ENCODE measurements at places on chromosomes 2 and 18. TPM values are rescaled to one million over a fixed set of nuclear protein-coding genes. Genes with fewer than 3 reads are reported as not detected.
A peak's percentile ranks its signal among the peaks of the same experiment; 100 is the strongest.

DNA sequence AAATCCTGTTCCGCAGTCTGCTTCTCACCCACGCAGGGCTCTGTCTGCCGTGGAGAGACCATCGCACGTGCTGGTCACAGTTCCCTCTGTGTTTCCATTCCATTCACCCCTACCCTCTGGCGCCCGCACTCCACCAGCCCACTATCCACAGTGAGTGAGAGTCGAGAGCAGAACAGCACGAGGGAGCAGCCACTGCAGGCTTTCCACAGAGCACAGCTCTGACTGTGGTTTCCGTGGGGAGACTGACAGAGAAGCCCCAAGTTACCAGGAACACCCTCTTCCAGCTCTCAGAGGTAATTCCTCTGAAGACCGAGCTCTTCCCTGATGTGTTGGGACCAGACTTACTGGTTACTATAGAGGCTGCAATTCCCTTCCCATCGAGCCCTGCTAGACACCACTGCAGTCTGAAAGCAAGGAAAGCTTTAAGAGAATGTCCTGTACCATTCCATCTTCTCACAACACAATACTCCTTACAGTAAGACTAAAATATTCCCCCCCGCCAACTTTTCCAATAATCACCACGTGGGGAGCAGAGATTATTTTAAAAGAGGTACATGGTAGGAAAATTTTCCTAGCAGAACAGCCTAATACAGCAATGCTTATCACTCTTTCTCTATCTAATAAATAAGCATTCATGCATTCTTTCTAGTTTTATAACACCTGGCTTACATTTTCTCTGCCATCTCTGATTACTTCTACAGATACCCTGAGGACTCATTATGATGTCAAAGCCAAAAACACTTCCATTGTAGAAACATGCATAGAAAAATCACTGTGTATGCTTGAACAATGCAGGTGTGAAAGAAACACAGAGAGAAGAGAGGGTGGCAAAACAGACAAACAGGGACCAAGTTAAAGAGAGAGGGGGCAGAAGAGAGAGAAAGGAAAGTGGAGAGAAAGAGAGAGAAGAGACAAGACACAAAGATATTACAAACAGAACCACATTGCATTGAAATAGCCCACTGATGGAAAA is 4.7 kb downstream of the MYT1L start:
- no peaks in the 10 kb centered on the region for H3K27me3 ChIP-seq
- no peak overlapping the region for H3K27ac ChIP-seq
- no peaks in the 10 kb centered on the region for H3K36me3 ChIP-seq
- no peak for DNase-seq

DNA sequence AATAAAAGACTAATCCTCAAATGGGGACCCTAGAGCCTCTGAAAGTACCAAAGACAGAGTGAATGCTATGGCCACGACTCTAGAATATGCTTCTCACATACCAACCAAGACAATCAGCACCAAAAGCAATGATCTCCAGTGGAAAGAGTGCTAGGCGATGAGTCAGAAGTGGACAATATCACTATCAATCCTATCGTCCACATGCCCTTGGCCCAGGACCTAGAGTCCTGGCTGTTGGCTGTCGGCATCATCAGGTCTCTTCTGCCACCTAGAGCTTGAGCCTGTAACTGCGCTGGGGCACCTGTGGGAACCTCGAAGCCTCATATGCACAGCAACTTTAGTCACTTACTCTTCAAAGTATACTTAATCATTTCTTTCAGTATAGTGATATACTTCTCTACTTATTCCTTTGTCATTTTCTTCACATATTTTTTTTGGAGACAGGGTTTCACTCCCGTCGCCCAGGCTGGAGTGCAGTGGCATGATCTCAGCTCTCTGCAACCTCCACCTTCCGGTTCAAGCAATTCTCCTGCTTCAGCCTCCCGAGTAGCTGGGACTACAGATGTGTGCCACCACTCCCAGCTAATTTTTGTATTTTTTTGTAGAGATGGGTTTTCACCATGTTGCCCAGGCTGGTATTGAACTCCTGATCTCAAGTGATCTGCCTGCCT is 29.7 kb downstream of the NOL10 start:
- H3K4me1 ChIP-seq, result peaks cover 8% of the 10 kb centered on the region
- peaks cover 12% of the 10 kb centered on the region for H3K36me3 ChIP-seq
- H3K4me3 ChIP-seq, result no peak overlapping the region
- no peak overlapping the region for H3K27ac ChIP-seq
- H3K27me3 ChIP-seq, result no peaks in the 10 kb centered on the region
- peak; percentile 64 for DNase-seq

GRCh38 chr2:46058140-46058539 is 239.1 kb upstream of the EPAS1 start:
- H3K4me1 ChIP-seq, result no peaks in the 10 kb centered on the region
- no peak overlapping the region for H3K4me3 ChIP-seq
- no peaks in the 10 kb centered on the region for H3K36me3 ChIP-seq
- no peak overlapping the region for H3K27ac ChIP-seq
- no peak for DNase-seq

DNA sequence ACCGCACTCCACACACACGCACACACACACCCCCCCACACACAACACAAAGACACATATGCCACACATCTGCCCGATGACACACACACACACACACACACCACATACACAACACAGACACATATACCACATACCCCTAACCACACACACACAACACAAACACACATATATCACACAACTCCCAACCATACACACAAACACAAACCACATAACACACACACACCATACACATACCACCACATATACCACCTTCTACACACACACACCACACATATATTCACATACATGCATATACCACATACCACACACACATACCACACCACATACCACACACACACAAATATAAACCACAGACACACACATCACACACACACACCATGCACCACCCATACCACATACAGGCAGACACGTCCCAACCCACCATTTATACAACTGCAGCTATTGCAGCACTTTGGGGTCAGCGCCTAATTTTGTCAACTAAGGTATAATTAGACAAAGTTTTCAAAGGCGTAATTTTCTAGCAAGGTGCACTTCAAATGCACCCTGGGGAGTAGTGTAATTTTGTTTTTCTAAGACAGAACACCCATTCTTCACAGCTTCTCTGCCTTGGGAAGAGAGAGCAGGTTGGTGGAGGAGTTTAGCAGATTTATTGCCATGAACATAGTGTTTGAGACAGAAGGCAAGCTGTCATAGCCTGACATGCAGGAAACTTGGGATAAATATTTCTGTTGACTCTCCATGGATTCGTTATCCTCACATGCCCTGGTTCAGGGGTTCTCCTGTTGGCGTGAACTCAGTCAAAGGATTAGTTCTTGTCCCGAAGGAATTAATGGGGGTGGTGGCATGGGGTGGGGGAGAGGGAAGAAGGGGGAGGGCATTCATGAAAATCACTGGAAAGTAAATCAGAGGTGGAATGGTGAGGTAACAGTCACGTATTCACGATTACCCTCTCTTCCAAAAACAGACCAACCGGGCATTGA is 416.1 kb downstream of the LPIN1 start:
- H3K27ac ChIP-seq, result no peak overlapping the region
- no peak overlapping the region for H3K4me3 ChIP-seq
- H3K27me3 ChIP-seq, result peaks cover 33% of the 10 kb centered on the region
- H3K4me1 ChIP-seq, result no peaks in the 10 kb centered on the region

DNA sequence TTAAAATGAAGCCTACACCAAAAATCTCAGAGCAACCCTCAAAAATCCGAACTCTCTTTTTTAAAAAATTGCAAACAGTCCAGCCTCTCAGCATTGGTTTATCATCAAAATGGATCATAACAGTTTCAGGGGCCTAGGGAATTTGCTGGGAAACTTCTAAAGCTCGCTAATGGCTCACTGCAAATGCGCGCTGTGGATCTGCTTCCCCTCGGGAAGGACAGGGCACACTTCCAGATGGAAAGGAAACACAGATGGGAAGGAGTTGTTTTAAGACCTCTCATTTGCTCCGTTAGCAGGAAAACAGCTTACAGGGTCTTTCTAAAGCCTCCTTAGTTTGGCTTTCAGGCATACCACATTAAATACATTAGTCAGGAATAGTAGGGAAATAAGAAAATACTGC is 27.2 kb downstream of the FECH start:
- no peak overlapping the region for H3K27ac ChIP-seq
- H3K27me3 ChIP-seq, result no peaks in the 10 kb centered on the region
- peaks cover 7% of the 10 kb centered on the region for H3K4me1 ChIP-seq
- H3K4me3 ChIP-seq, result no peak overlapping the region
- no peaks in the 10 kb centered on the region for H3K36me3 ChIP-seq

Gene MDH1B
- total RNA-seq, result 1.9 TPM

GRCh38 chr2:119241205-119241532 is 17.5 kb downstream of the STEAP3 start:
- H3K36me3 ChIP-seq, result peaks cover 13% of the 10 kb centered on the region
- H3K4me3 ChIP-seq, result no peak overlapping the region
- no peak for DNase-seq
- H3K4me1 ChIP-seq, result peaks cover 11% of the 10 kb centered on the region

- H3K36me3 ChIP-seq, result peaks cover 35% of the 10 kb centered on the region
- H3K4me3 ChIP-seq, result no peak overlapping the region
- no peaks in the 10 kb centered on the region for H3K4me1 ChIP-seq
- DNase-seq, result no peak
Measured at GRCh38 chr2:233474308-233475160, 92.0 kb downstream of the USP40 start.

Gene FTCDNL1
- total RNA-seq, result 1.9 TPM

Gene TMEM163
- 3.5 TPM for total RNA-seq

DNA sequence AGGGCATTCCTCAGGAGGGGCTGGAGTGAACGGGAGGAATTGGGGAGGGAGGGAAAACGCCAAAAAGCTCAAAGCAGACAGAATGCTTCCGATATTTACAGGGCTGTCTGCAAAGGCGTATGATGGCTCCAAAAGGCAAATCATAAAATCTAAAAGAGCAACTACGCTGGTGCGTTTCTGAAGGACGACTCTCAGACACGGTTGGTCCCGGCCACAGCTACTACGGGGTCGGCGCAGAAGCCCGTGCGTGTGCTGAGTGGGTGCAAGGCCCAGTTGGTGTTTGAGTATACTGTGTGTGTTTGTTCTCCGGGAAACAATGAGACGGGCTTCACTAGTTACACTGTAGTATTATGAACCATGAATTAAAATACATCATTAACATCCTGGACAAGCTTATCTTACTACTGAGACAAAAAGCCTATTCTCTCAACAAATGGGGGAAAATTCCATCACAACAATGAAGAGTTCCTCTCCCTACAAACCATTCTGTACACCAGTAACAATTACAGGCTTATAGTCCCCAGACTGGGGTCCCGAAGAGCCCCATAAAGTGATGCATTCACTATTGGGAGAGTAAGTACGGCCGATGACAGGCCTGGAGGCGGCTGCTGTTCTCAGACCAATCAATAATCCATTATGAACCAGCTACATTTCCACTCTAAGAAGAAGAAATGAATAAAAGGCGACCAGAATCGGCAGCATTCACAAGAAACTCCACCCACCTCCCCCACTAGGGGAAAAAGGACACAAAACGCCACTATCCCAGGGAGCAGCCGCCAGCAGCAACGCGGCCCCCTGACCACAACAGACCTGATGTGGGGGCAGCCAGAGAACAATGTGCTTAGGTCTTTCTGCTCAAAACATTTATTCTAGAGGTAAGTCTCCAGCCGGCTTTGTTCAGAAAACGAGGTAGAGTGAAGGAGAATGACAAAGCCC is 43.4 kb downstream of the ZNF516 start:
- peaks cover 11% of the 10 kb centered on the region for H3K36me3 ChIP-seq
- peak overlapping the region; percentile 20 for H3K27ac ChIP-seq
- no peaks in the 10 kb centered on the region for H3K27me3 ChIP-seq

DNA sequence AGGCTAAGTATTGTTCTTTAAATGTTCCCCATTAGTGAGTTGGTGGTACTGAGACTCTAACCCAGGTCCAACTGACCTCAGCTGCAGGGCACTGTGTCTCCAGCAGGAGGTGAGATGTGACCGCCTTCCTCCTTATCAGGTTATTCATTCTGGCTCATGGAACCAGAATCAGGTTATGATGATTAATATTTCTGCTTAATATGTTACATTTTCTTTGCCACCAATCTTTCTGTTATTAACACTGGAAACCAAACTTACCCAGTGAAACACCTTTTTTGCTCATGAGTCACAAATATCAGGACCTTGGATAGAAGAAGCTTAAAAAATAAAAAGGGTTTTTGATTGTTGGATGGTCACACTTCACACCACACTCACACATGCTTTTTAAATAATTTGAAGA is 85.4 kb downstream of the DPP4 start:
- H3K4me1 ChIP-seq, result no peaks in the 10 kb centered on the region
- H3K27ac ChIP-seq, result no peak overlapping the region
- DNase-seq, result peak; percentile 10
- H3K4me3 ChIP-seq, result no peak overlapping the region
- no peaks in the 10 kb centered on the region for H3K27me3 ChIP-seq
- H3K36me3 ChIP-seq, result no peaks in the 10 kb centered on the region

- H3K27ac ChIP-seq, result no peak overlapping the region
- H3K27me3 ChIP-seq, result no peaks in the 10 kb centered on the region
- no peak for DNase-seq
- H3K36me3 ChIP-seq, result no peaks in the 10 kb centered on the region
- no peak overlapping the region for H3K4me3 ChIP-seq
Measured at GRCh38 chr2:46520130-46520711, 40.9 kb downstream of the TMEM247 start.
